HCEC 1CT (cell line): ENCODE measurements at places on chromosomes 4 and X.

GRCh38 chr4:113384600-113384999 is 335.1 kb downstream of the ANK2 start:
- DNase-seq, result peak; percentile 54

- DNase-seq, result no peak
Measured at GRCh38 chr4:77731656-77732055, 87.5 kb downstream of the CNOT6L start.

DNA sequence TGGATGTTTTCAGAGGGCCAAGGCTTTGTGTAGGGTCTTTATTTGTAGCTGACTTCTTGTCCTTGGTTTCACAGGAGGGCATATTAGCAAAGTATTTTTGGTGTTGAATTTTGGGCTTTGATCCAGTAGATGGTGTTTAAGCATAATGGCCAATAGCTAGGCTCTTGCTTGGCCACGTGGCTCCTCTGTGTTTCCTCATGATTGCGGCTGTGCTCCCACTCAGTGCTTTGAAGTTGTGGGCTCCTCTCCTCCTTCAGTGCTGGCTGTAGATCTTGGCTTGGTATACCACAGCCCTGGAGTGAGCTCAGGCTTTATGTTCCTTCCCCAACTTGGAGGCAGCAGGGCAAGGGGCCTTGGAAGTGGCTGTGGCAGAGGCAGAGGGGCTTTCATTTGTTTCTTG is 107.2 kb upstream of the CENPE start:
- no peak for DNase-seq

DNA sequence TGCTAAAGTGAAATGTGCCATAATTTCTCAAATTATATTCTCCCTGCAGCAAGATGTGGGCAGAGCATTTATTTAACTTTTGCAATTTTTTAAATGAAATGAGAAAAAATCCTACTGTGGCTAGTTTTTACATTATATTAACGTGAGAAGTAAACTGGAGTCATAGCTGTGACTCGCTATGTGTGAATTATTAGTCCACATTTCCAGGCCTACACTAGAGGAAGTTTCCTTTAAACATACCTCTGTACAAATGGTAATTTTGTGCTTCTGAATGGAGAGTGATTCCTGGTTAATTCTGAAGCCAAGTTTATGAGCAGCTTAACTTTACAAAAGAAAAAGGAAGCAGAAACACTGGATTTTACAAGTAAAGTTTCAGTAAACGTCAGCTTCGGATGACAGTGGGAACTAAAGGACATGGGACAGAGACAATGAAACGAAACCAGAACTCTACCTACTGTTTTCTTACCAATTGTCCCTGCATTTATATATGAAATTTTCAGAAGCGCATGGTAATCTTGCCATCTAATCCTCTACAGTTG is 72.4 kb downstream of the FBXO8 start:
- DNase-seq, result peak; percentile 31

GRCh38 chr4:12973522-12973921 is 510.6 kb downstream of the RAB28 start:
- DNase-seq, result no peak

- no peak for DNase-seq
Measured at GRCh38 chr4:184357165-184357564, 117.2 kb downstream of the IRF2 start.

DNA sequence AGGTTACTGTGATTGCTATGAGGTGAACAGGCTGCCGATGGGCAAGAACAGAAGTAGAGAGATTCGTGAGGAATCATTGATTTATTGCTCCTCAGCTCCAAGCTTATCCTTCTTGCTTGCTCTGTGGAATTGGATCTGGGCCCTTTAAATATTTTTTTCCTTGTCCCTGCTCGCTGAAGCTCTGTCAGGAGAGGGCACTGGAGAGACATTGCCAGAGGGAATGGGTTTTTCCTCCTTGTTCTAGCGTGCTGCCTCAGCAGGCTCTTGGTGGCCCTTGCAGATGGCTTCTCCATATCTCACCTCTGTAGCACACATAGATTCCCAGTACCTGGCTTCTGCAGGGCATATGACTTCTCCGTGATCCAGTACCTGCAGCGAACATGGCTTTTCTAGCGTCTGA is 67.4 kb downstream of the CNGA2 start:
- no peak for DNase-seq

DNA sequence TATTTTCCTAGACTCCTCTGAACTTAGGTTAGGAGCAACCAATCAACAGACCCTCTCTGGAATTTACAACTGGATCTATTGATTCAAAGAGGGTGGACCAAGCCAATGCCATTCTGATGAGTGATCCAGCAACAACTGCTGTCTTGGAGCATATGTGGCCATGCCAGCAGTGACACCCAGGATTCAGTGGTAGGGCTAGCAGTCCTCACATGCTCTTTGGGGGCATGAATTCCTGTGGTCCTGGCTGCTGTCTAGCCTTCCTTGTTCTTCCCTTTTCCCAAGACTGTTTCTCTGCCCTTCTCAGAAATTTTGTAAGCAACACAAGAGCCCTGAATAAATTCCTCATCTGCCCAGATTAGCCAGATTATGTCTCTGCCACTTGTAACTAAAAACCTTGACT is 61.5 kb upstream of the GATB start:
- no peak for DNase-seq

DNA sequence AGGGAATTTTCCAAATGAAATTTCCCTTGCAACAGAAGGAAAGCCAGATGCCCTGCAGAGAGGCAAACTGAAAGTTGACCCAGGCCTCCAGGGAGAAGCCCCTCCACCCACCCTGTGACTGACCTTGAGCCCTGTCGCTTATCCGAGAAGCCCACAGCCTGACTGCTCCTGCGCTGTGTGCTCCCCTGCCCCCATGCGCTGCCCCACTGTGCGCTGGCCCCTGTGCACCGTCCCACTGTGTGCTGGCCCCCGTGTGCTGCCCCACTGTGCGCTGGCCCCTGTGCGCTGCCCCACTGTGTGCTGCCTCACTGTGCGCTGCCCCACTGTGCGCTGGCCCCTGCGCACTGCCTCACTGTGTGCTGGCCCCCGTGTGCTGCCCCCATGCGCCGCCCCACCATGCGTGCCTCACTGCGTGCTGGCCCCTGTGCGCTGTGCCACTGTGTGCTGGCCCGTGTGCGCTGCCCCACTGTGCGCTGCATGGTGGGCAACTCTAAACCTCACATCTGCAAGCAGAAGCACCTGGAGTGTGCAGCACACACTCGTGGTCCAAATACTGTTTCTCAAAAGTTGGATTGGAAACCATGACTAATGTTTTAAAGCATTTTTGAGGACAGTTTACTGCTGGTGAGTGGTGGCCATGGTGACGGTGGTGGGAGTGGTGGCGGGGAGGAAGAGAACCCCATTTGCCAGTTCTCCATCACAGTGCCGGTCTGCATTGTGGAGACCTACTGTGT is 8.3 kb upstream of the GRPEL1 start:
- no peak for DNase-seq

GRCh38 chrX:26387906-26388305 is 171.9 kb downstream of the MAGEB5 start:
- DNase-seq, result no peak

GRCh38 chr4:55762819-55763218 is 56.8 kb upstream of the EXOC1L start:
- no peak for DNase-seq
